Renal cortex interstitium (tissue), 15 donors: ENCODE measurements at places on chromosomes 5 and 9. TPM values are rescaled to one million over a fixed set of nuclear protein-coding genes. Genes with fewer than 3 reads are reported as not detected.

TMEM38B gene
- polyA plus RNA-seq = 47.0 TPM

ENC1 gene
- polyA plus RNA-seq = 74.5 TPM

TLX3 gene
- not detected for polyA plus RNA-seq

STKLD1 gene
- polyA plus RNA-seq = 4.3 TPM

RRAGA gene
- polyA plus RNA-seq = 110 TPM

COL15A1 gene
- 30.3 TPM for polyA plus RNA-seq

PSIP1 gene
- 197 TPM for polyA plus RNA-seq

OR1L8 gene
- polyA plus RNA-seq = 0.09 TPM

OR1B1 gene
- not detected for polyA plus RNA-seq

PCDHGA8 gene
- polyA plus RNA-seq = 1.0 TPM

IL33 gene
- polyA plus RNA-seq = 10.4 TPM

MEIKIN gene
- not detected for polyA plus RNA-seq

PIP5K1B gene
- 6.3 TPM for polyA plus RNA-seq

SH3RF2 gene
- polyA plus RNA-seq = 4.6 TPM

PFN3 gene
- polyA plus RNA-seq = 7.4 TPM

OTULINL gene
- 10.6 TPM for polyA plus RNA-seq

PNPLA7 gene
- polyA plus RNA-seq = 5.1 TPM

TAS2R1 gene
- not detected for polyA plus RNA-seq

OBP2B gene
- 0.34 TPM for polyA plus RNA-seq

OR2V2 gene
- polyA plus RNA-seq = not detected

PTAR1 gene
- 63.1 TPM for polyA plus RNA-seq

BAAT gene
- 0.36 TPM for polyA plus RNA-seq

CENPK gene
- polyA plus RNA-seq = 33.2 TPM

PCDHGB6 gene
- polyA plus RNA-seq = 6.7 TPM

JAKMIP2 gene
- polyA plus RNA-seq = 3.8 TPM

BRINP1 gene
- polyA plus RNA-seq = 5.8 TPM

PLEKHG4B gene
- polyA plus RNA-seq = 11.0 TPM

NSMF gene
- 56.5 TPM for polyA plus RNA-seq

HTR1A gene
- polyA plus RNA-seq = not detected

KCNN2 gene
- 5.0 TPM for polyA plus RNA-seq

DMRT1 gene
- polyA plus RNA-seq = not detected

PLK2 gene
- 192 TPM for polyA plus RNA-seq

C7 gene
- polyA plus RNA-seq = 175 TPM

FYB1 gene
- 3.9 TPM for polyA plus RNA-seq

TMEM215 gene
- 0.12 TPM for polyA plus RNA-seq

LCN9 gene
- not detected for polyA plus RNA-seq

TMEM174 gene
- 17.2 TPM for polyA plus RNA-seq

CD14 gene
- 8.4 TPM for polyA plus RNA-seq

GGTA1 gene
- 5.9 TPM for polyA plus RNA-seq

TRIM36 gene
- polyA plus RNA-seq = 2.3 TPM

CNTNAP3 gene
- polyA plus RNA-seq = 5.0 TPM
